ENCODE measurements at places on chromosomes 1 and 21.
A peak's percentile ranks its signal among the peaks of the same experiment; 100 is the strongest.

DNA sequence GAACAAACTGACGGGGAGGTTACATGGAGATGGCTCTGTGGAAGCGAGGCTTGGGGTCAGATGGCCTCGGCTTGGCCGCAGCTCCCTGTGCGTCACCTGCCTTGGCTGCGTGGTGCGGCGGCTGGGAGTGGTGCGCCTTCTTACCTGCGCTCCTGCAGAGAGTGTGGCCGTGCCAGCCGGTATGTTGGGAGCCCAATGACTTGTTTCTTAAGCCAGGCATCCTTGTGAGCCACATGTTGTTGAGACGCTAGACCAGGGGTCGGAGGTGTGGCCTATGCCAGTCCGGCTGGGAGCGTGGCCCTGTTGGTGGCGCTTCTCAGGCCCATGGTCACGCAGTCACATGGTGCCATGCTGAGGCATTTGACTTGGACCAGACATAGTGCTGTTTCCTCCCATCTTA lies 10.5 kb downstream of the SLX9 start:
- no peak for DNase-seq

DNA sequence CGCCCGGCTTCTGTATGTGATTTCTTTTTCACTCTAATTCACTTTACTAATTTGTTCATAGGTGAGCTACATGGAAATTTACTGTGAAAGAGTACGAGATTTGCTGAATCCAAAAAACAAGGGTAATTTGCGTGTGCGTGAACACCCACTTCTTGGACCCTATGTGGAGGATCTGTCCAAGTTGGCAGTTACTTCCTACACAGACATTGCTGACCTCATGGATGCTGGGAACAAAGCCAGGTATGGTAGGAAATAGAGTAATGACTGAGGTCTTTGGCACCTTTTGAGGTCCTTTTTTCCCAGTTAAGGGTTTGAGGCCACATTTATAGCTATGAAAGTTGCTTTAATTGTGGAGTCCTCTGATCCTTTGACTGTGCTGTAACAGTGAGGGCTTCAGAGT lies 56.9 kb downstream of the KIF1B start:
- DNase-seq, result no peak

GRCh38 chr1:98030976-98031375 lies 110.1 kb upstream of the DPYD start:
- no peak for DNase-seq

- DNase-seq, result no peak
Measured at GRCh38 chr1:7369866-7370265, 401.2 kb upstream of the VAMP3 start.

DNA sequence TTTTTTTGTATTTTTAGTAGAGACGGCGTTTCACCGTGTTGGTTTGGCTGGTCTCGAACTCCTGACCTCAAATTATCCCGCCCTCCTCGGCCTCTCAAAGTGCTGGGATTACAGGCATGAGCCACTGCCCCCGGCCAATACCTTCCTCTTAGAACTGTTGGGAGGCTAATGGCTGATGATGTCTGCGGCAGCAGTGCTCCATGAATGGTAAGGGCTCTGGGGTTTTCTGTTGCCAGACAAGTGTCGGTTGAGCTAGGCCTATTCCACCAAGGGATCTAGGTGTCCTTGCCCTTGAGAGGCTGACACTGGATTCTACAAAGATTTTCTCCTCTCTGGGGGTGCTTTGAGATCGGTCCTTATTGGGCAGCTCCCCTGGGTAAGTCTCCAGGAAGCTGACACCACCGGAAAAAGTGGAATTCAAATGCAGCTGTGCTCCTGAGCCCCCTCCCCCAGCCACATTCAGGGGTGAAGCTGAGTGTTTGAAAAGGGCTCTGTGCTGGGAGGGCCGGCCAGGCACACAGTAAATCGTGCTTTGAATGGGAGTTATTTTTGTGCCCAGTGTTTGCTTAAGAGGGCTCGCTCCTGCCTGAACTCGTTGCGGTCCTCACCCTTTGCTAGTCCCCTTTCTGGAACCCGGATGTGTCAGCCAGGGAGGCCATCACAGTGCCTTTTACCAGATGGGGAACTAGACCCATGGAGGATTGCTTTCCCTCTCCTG lies 5.2 kb downstream of the SOX13 start:
- no peak for DNase-seq

DNA sequence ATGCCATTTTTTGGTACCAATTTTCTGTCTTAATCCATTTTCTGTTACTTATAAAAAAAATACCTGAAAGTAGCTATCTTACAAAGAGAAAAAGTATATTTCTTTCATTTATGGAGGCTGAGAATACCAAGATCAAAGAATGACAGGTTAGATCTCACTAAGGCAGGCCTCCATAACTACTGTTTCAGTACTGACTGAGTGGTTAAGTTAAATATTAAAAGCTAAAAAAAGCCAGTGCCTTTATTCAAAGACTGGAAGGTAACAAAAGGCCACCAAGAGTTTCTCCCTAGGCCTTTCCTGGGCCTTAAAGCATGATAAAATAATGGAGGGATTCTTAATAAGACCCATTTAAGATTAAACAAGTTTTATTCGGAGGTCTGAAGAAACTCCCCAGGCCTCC lies 687.7 kb upstream of the ADGRL4 start:
- DNase-seq, result no peak

DNA sequence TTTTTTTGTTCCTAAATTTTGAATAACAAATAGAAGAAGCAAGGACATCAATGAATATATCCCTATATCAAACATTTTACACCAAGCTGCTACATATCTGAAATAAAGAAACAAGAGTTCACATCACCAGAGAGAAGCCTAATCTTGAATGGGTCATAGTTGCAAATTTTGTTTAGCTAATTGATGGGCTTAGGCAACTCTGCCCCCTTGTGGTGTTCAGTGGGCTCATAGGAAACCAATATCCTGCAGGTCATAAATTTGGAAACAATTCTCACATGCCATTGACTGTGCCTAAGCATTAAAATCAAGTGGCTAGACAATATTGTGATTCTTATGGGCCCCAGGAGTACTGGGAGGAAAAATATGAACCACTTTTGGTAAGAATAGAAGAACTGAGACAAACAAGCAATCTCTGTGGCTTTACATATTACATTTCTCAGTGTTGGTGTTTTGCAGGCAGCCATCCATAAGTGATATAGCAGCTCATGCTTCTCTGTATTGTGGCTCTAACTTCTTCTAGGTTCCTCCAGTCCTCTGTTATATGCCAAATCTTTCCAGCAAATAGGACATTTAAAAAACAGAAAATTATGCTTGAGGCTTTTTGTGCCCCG lies 1262.8 kb upstream of the PRMT6 start:
- peak; percentile 56 for DNase-seq

DNA sequence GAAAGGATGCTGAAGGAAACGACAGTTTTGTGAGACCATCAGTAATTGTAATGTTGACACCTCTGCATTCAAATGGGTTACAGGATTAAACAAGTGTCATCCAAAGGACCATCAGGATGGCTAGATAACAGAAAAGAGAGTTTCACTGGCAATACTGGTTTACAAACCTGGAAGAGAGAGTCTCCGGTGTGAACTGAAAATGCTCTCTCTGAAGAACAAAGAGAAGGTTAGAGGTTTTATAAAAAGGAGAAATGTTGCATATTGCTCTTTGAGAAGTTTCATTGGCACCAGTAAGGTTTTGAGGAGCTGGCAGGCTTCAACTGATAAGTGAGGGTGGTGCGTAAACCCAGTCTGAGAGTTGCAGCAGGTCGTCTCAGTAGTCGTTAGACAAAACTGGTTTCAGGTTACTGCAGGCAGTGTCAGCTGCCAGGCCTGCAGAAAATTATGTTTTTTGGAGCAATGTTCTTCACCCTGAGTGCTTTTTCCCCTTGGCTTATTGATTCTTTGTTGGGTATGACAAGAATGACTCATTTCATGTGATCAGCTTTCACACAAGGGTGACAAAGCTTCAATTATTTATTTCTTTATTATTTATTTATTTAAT lies 42.2 kb downstream of the KCNK1 start:
- no peak for DNase-seq

GRCh38 chr1:150235294-150235851 lies 539 bp downstream of the ANP32E start:
- DNase-seq, result peak; percentile 39

- DNase-seq, result no peak
Measured at GRCh38 chr1:41574842-41575241, 90.4 kb upstream of the EDN2 start.

- no peak for DNase-seq
Measured at GRCh38 chr1:166378805-166379204, 212.0 kb upstream of the FAM78B start.

Measured in mesothelial cell of epicardium (in vitro differentiated cells).